NCI-H2081 (cell line): ENCODE measurements at places on chromosomes 5 and 9.

DNA sequence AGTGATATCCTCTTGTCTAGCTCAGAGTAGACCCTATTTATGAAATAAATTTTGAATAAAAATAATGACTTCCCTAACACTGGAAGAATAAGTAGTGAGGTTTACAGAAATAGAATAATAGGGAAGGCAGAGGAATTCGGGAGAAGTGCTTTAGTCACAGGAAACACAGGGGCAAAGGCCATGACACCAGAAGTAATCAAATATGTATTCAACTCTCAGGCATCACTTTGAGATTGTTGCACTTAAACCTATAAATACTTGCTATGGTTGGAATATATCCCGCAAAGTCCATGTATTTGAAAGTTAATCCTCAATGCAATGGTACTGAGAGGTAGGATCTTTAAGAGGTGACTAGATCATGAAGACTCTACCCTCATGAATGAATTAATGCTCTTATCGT, 166.8 kb downstream of the YIPF5 start:
- DNase-seq = no peak

GRCh38 chr9:133419005-133419404, 1.2 kb upstream of the REXO4 start:
- no peak for DNase-seq

DNA sequence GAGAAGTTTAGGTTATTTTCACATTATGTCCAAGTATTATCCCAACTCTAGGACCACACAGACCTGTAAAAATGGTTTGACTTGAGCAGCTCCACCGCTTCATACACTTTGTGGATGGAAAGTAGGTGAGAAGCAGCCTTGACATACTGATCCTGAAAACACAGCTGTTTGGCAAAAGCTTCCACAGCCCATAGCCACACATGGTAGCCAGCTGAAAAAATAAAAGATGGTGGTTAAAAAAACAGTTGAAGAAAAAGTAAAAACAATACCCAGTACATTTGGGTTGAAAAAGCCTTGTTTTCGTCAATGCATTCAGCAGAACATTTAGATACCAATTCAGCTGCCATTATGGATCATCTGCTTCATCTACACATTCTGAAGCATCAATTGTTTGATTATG, 36.7 kb downstream of the GEMIN5 start:
- no peak for DNase-seq

GRCh38 chr5:92459654-92460053, 1076.5 kb upstream of the ARRDC3 start:
- DNase-seq = no peak

DNA sequence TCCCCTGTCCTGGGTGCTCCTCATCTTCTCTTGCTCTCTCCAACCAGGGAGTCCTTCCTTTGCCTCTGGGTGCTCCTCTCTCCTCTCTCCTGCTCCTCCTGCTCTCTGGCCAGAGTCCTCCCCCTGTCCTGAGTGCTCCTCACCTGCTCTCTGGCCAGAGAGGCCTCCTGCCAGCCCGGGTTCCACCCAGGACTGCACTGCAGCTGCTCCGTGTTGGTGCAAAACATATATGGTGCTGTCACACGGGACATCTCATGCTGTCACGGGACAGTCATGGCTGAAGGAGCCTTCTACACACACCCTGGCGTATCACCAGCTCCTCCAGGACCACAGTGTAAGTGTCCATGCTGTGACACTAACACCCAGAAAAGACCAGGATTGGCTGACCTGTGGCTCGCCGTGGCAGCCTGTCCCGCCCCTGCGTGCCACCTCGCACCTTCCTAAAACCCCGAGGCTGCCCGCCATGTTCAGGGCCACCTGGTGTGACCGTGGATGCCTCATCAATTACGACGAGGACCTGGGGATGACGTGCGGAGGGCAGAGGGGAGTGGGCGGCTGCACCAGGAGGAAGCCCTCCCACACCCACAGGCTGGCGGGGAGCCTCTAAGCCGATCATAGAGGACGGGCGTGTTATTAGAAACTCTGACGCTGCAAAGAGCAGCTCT, 27.9 kb upstream of the SLC6A3 start:
- no peak for DNase-seq

DNA sequence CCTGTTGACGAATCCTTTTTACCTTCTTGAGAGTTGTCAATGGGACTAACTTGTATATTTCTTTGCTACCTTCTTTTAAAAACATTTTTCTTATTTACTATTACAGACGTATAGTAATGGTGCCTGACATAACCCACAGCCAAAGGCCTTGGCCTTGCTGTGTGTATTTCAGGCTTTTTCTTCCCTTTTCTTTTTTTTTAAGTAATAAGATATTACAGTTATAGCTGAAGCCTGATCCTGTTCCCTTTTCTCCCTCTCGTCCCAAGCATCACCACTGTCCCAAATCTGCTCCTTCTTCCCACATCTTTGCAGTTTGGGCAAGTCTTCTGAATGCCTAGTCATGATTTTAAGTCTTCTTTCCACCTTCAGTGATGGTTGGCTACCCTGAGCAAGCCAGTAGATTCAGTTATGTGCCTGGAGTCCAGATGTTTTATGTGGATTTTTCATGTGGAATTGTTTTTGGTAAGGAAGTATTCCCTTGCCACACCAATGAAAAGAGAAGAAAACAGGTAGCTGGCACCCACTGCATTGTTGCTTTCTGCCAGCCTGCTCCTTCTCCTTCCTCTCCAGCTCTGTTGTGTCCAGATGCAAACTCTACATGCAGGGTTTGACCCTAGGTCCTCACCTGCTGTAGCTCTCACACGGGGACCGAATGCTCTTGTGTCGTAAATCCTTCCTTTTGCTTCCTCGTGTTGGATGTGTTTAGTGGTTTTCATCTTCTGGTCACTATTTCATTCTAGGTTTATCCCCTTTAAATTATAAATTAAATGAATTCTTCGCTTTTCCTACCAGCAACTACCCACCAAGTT, 26.5 kb downstream of the ABL1 start:
- no peak for DNase-seq

DNA sequence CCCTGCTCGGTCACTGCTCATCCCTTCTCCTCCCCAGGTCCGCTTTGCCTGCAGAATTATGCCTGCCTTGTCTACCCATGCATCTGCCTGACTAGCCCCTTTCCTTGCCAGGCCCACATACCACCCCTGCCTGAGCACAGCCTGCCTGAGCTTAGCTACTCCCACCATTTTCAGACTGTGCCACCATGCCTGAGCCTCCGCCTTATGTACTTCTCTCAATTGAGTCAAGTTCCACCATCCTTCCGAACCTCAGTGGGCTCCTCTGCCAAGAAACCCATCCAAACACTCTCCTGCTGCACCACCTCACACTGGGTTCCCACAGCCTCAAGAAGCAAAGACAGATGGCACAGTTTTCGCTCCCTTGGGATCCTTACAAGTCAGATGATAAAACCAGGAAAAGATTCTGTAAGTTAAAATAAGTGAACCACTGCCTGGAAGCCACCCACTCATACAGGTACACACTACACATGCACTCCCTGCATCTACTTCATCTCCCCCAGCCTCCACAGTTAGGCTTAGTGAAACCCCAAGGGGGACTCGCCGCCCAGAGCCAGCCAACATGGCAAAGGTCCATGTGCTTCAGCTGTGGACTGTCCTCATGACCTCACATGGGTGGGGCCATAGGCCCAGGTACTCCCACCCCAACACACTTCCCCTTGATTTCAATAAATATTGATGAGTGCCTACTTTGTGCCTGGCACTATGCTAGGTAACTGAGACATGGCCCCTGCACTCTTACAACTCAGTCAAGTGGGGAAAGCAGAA, 23.1 kb downstream of the P4HA2 start:
- DNase-seq = no peak

DNA sequence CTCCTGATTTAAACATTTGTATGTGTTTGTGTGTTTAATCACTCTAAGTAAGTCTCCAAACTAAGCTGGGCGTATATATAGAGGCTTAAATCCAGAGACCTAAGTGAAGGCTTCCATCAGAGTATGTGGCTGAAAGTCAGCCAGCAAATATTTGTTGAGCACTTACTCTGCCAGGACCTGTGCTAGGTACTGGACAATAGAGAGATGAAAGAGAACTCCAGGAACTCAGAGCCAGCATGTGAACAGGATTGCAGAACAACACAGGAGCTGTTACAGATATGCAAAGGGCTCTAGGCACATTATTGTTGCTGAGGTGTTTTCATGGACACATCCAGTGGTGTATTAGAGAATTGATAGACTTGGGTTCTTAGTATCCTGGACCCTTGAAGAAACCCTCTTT, 4.7 kb upstream of the BNIP1 start:
- no peak for DNase-seq

DNA sequence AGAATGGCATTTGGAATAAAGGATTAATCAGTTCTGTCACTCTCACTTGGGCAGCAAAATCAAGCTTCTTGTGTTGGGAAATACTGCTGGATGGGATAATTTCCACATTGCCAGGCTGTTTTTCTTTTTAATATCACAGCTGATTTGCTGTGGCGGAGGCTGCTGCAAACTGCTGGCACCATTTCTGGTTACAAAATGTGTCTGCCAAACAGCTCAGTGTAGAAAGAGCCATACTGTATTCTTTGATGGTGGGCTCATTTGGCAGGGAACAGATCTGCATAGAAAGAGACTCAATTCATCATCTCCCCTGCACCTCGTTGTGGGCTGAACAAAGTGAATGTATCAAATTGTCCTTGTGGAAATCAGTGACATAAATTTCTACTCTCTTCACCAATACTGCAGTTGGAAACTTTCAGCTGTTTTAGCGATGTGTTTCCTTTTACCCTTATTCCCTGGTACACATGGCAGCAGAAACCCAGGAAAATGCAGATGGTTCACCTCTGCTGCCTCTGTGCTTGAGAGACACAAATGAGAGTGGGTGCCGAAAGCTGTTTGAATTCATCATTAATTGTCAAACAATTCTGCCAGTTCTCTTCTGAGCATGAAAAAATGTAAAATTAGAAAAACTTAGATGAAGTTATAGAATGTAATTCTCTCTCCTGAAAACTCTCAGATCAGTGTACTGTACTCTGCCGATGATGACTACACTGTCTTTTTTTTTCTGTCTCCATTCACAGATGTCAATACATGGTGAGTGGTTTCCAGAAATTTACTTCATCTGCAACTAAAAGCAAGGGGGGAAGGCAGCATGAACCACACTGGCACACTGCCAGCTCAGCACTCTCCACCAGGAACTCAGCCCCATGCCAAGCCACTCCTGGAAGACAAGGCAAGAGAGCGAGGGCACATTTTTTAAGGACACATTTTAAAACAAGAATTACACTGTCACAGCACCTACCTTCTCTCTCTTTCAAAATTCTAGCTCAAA, 75.0 kb downstream of the HMHB1 start:
- peak; percentile 37 for DNase-seq

DNA sequence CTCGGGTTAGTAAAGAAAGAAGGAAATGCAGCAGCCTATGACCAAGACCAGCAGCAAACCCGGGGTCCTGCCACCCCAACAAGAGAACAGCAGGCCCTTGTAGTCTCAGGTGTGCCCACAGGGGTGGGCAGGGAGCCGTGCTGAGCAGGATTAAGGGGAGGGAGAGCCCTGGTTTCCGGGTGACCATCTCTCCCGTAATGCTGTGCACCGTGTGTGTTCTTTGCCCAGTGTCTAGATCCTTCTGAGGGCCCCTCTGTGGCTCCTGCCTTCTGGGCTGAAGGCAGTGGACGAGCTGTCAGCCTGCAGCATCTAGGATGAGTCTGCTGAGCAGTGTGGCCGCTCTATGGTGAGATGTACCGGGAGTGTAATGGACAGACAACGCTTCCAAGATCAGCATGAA, 12.7 kb upstream of the PLEKHG4B start:
- no peak for DNase-seq

- DNase-seq = no peak
These were observed 500.6 kb downstream of the EBF1 start for GRCh38 chr5:158599157-158599556.

DNA sequence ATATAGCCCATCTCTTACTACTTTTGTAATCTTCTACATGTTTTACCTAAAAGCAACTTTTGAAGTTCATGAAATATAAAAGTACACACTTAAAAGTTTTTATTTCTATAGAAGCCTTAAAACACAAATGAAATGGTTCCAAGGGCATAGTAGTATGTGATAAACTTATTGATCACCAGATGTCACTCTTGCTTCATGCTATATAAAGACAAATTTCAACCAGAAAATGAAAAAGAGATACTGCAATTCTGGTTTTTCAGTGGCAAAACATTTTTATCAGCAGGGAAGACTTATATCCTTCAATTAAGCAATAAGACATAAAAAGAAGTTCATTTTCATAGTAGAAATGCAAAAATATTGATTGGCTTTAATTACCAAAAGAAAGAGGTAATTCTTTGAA, 69.4 kb upstream of the FBXL17 start:
- no peak for DNase-seq

DNA sequence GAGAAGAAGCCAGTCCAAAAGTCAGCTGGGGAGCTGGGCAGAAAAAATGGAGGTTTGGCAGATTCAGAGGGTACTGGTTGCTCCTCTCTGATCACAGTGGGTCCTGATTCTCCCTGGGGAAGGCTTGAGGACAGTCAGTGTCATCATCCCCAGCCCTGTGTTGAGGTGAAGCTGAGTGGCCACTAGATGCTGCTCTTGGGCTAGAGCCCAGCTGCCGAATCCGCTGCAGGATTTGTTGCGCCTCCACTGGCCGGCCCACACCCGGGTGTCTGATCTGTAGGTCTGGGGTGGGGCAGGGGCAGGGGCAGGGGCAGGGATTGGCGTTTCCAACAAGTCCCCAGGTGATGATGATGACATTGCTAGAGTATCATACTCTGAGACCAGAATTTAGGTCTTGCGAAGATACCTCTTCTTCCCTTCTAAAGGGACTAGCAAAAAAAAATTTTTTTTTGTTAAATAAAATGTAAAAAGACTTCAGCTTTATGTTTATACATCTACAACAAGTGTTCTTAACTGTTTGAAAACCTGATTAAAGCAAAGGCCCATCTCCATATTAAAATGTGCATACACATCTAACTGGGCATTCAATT, 106.8 kb downstream of the PDE6A start:
- DNase-seq = no peak

GRCh38 chr5:94522117-94522516, 96.3 kb downstream of the KIAA0825 start:
- DNase-seq = no peak

DNA sequence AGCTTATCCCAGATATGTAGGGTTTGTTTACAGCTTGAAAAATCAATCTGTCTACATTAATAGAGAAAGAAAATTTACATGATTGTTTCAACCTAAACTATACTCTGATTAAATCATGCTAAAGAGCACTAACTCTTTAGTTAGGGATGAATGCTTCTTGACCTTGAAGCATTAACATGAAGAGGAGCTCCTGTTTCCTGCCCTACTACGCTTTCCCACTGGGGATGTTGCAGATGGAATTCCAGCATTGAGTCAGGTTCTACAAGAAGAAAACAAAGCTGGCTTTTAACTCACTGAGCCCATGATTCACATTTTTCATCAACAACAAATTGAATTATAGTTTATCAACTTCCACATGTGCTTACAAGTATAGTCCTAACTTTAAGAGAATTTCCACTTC, 471.3 kb downstream of the TMEM232 start:
- no peak for DNase-seq

- no peak for DNase-seq
These were observed 43.8 kb downstream of the KIAA1191 start for GRCh38 chr5:176317534-176318374.

DNA sequence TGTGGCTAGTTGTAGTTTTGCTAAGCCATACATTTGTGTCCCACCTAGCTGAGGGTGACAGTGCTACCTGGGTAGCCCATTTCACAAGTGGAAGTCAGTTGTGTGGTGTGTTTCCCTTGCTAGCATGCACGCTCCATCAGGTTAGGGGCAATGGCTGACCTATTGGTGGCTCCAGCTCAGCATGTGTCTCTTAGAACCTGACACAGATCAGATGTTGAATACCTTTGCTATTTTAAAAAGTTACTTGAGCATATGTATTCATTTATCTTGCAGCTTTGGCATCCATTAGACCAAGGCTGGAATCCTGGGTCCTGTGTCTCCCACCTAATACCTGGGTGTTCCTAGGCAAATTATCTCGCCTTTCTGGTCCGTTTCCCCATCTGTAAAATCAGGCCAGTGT, 44.8 kb downstream of the ZNF618 start:
- DNase-seq = no peak
